ENCODE measurements at places on chromosomes 2 and 18.
A peak's percentile ranks its signal among the peaks of the same experiment; 100 is the strongest.

GRCh38 chr2:137947728-137948336 is 16.4 kb upstream of the HNMT start:
- no peak for DNase-seq

- no peak for DNase-seq
Measured at GRCh38 chr2:165691615-165692014, 102.4 kb downstream of the GALNT3 start.

DNA sequence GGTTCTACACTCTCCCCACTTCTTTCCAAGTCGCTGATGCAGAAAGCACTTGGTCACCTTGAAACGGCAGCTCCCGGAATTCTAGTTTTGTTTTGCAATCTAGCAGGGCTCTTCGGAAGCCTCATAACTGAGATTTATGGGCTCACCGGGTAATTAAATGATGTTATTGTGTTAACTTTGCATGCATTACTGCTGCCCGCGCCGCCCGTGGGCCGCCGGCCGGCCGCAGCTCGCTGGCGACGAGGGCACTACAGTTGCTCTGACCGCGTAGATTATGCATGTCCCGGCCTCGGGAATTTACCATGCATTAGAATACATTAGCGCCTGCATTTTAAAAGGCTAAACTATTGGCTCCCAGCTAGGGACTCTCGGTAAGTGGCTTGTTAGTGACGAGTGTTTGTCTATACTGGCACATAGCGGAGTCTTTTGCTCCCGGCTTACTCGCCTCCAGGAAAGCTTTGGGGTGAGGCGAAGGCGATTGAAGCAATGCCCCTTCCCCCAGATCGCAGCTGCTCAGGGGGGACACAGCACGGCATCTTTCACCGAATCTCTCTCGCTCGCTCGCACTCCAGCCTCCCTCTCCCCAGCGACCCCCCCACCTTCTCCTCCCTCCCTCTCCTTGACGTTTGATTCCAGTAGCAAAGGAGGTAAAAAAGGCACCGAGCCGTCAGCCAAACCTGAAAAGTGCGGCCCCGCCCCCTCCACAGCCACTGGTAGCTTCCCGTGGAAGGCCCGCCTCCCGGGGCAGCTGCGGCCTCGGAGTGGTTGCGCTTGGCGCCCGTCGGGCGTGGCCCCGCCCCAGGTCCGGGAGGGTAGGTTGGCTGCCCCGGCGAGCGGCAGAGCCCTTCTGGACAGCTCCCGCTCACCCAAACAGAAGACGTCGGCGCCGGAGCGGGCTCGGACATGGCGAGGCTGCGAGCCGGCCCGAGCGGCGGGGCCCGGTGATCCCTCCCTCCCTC is at the start of gene ONECUT2:
Gene ONECUT2 (plus strand): TSS at position 839 of the 959 bp plus-strand sequence. CDS start 343 bp downstream, outside the sequence.
- DNase-seq = peak; percentile 52

DNA sequence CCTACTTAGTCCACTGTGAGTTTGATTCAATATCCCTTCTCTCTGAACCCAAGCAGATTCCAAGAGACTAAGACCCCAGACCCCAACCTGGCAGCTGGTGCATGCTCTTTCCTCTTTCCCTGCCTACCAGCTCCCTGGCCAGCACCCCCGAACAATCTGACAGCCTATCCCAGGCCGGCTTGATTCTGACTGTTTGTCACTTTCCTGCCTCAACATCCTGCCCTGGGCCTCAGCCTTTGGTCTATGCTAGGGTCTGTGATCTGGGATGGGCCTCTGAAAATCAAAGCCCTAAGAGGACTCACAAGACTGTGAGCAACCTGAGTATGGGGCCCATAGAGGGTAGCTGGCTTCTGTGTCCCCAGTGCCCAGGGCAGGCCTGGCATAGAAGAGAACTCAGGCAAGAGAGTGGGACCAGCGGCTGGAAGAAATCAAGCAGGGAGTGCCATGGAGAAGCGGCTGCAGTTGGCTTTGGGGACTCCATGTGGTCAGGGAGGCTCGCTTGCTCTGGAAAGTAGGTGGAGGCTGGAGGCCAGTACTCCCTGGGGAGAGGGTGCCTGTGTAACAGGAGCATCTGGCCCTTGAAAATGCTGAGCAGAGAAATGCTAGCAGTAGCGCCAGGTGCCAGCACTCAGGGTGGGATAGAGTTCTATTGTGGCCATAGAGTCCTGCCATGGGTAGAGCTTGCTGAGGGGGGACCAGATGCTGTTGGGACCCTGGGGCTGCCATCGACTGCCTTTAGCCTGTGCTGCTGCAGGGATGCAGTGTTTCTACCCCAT is 343.9 kb downstream of the DYSF start:
- no peak for DNase-seq

DNA sequence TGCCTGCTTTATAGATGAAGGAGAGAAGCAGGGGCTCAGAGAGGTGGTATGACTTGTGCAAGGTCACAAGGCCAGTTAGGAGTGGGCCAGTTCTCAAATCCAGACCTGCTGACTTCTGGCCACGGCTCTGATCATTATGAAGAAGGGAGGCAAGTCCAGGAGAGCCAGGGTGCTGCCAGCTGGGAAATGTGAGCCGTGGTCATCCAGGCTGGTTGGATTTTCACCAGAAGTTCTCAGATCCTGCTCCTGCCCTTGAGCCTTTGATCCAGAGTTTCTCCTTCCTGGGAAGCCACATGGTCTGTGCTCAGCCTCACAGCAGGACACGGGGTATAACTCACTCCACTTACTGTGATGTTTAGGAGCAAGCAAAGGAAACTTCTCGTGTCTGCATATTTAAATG is 239.9 kb downstream of the KLHL29 start:
- DNase-seq = no peak

- DNase-seq = no peak
Measured at GRCh38 chr2:12556762-12557161, 160.0 kb upstream of the TRIB2 start.

GRCh38 chr2:112812318-112813267 is 24.0 kb downstream of the IL1B start:
- DNase-seq = no peak

- peak; percentile 40 for DNase-seq
Measured at GRCh38 chr2:218658671-218659257, 659 bp downstream of the ZNF142 start.

DNA sequence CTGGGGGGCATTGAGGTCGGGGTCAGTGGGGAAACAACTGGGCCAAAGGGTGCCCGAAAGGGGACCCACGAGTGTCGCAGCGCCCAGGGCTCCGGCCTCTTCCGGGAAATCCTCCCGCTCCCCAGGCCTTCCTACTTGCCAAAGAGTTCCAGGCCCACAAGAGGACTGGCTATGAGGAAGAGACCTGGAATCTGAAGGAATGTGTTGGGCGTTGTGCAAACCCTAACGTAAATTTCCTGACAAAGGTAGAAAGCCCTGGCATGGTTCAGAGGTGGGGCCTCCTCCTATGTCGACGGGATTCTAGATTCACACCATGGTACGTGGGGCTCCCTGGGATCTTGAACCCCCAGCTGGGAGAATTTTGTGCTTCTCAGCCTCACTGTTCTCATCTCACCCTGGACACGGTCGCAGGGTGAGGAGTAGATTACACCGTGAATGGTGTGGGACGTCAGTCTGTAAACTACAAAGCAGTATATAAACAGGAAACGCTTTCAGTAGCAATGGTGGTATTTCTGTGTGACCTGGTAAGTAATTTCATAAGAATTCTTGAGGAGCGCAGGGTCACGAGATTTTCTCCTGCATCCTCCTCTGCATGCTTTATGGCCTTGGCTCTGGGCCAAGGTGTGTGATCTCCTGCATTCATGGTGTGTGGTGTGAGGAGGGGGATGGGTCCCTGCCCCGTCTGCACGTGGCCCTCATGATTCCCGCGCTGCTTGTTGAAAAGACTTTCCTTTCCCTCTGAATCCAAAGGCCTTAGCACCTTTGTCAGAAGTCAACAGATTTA is 868 bp downstream of the HSBP1L1 start:
- no peak for DNase-seq

GRCh38 chr2:28607730-28608499 is 112.1 kb downstream of the PLB1 start:
- DNase-seq = no peak

DNA sequence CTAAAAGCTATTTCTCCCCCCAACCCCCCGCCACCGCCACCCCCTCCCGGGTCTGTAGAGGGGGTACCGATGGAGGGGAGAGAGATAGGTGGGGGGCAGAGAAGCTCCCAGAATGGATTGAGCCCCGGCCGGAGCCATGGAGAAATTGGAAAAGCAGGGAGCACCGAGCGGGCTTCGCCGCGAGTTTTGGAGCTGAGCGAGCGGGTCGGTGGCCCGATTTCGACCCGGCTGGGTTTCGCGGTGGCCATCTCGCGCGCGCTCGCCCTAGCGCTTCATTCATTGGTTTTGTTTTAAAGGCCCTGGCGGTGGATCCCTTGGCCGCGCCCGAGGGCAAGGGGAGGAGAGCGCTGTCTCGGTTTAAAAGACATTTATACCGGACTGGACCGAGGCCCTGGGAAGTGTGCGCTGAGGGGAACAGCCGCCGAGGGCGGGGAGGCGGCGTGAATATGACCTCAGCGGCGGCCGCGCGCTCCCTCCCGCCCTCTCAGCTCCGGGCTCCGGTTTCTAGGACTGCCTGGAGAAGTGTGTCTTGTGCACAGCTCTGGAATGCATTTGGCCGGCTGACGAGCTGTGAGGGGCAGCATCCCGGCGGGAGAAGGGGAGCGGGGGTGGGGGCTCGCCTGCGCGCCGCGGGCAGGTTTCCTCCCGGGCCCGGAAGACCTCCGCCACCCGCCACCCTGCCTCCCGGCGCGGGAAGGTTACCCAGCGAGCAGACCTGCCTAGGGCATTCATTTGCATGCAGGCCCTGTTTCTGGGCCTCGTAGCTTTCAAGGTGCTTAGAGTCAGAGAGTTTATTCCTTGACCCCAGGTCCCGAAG is 1.7 kb upstream of the SMAD7 start:
- peak; percentile 39 for DNase-seq

GRCh38 chr2:86235196-86235980 is 36.1 kb downstream of the MRPL35 start:
- no peak for DNase-seq

- no peak for DNase-seq
Measured at GRCh38 chr2:43333656-43334144, 107.3 kb upstream of the ZFP36L2 start.

- DNase-seq = no peak
Measured at GRCh38 chr2:232776435-232776834, at the start of gene KCNJ13. Gene KCNJ13 (minus strand): TSS chr2:232776565. CDS start chr2:232771362, 5,203 bp downstream.

- DNase-seq = peak; percentile 10
Measured at GRCh38 chr2:176637486-176638166, 368.4 kb downstream of the MTX2 start.

GRCh38 chr2:240250985-240251847 is 110.8 kb upstream of the OTOS start:
- no peak for DNase-seq

- DNase-seq = no peak
Measured at GRCh38 chr2:236238751-236239150, 25.5 kb downstream of the ASB18 start.

- DNase-seq = no peak
Measured at GRCh38 chr2:70956141-70956540, 20.4 kb downstream of the ATP6V1B1 start.

GRCh38 chr2:20448246-20448976 is 1.5 kb downstream of the RHOB start:
- DNase-seq = no peak

DNA sequence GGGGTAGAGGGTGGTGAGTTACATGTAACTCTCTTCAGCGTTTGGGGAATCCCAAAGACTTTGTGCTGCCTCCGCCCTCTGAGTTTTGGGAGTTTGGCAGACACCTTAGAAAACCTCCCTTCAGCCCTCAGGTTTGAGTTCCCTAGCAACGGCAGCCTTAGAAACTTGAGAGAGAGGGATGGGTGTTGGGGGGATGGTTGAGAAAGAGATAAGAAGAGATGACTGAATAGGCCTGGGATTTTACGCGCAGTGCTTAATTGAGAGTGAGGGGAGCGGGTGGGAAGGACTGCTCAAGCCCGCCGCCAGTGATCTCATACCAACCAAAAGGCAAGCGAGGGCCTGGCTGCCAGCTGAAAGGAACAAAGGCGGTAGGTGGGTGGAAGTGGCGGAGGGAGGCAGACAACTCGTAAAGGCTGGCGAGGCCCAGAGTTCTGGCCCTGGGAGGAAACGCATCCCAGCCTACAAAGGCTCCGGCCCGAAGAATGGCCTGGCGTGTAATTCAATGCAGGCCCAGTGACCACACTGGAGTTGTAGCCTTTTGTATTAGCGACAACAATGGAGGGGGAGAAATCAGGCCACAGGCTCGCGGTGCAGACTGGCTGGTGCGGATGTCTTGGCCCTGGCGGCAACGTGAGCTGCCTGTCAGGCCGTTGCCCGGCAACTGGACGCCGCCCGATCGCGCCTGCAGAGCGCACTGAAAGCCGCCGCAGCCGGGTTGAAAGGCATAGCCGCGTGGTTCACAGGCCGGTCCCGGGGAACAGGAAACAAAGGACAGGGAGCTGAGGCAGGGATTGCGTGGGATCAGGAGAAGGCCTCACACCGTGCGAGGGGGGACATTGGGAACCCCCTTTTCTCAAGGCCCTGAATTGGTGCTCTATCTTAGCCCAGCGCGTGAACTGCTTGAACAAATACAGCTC is 39.9 kb upstream of the DARS1 start:
- DNase-seq = peak; percentile 20

- DNase-seq = no peak
Measured at GRCh38 chr18:12574494-12575185, 83.3 kb downstream of the SPIRE1 start.

GRCh38 chr2:46325182-46325928 is 28.1 kb downstream of the EPAS1 start:
- DNase-seq = no peak

GRCh38 chr2:240595381-240596079 is 9.0 kb downstream of the CAPN10 start:
- DNase-seq = no peak

All from stimulated activated CD4-positive, alpha-beta T cell treated with anti-CD3 and anti-CD28 coated beads, Interleukin-4, amount 100 ng/mL, for 4 hours (primary cell).